Stimulated activated naive B cell treated with anti-CD40 and anti-IgM and Interleukin-4, amounts not matched to agents 10 μg/mL and 1 μg/mL and 100 μg/mL, for 72 hours (primary cell): ENCODE measurements at places on chromosomes 3 and 15.

- peak; percentile 42 for DNase-seq
These were observed 1.5 kb downstream of the ARHGEF3 start for GRCh38 chr3:56800130-56800831.

GRCh38 chr3:4416427-4416945 lies 50.6 kb downstream of the SUMF1 start:
- DNase-seq = no peak

DNA sequence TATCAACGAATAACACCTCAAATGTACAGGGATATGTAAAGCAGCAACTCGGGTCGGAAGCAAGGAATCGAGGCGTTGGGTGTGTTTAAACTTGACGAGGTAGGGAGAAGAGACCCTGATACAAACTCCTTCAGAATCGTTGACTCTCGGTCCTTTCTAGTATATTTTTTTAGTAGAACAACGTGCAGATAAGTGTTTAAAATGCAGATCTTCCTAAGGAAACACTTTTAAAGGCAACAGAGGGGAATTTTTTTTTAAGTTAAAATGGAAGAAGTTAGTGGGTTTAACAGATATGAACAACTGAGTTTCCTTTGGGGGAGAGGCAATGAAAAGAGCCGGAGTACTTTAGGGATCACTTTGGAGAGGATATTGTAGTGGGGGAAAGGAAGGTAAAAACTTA lies 1.1 kb upstream of the KPNA4 start:
- no peak for DNase-seq

DNA sequence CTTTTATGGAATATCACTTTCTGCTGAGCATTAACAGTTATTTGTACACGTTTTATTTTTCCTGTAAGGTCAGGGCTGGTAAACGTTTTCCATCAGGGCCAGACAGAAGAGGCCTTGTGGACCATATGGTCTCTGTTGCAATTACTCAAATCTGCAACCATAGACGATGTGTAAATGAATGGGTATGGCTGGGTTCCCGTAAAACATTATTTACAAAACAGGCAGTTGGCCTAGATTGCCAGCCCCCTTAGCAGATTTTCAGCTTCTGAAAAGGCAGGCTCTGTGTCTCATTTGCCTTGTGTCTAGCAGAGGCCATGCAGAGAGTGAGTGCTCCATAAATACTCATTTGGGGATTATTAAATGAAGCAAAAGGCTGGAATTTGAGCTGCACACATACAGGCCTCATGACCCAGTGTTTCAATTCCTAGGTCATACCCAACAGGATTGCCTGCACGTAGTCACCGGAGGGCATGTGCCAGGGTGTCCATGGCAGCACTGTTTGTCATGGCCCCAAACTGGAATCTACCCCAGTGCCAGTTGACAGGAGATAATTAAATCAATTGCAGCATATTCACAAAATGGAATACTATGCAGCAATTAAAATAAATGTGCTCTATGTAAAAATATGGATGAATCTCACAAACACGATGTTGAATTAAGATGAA lies 51.3 kb downstream of the GPD1L start:
- DNase-seq = no peak

GRCh38 chr3:150184426-150185071 lies 213.9 kb upstream of the PFN2 start:
- no peak for DNase-seq

- DNase-seq = no peak
These were observed 59.6 kb upstream of the FRMD4B start for GRCh38 chr3:69445498-69445897.

- DNase-seq = no peak
These were observed 162.8 kb upstream of the RARB start for GRCh38 chr3:25265284-25265683.

DNA sequence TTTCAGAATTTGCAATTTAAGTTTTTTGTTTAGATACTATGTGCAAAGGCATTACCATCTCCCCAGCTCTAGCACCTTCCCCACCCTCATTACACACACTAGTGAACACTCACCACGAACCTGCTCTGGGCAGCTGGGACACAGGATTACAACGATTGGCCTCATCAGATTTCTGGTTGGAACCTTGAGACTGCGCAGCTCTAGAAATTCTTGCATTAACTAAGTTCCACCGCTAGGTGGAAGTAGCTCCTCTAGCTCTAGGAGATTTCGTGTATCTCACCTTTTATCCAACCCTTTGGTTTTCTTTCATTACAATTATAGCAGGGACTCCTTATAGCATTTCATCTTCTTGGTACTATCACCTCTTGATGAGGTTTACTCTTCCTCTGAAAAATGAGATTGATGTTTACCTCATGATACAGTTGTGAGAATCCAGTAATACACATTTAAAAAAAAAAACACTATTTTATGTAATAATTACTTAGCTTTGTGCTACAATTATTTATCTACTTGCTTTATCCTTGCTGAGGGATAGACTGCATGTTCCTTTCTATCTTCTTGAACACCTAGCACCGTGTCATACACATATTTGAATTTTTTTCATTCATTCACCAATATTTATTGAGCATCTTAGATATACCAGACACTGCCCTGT lies 28.7 kb upstream of the PLOD2 start:
- no peak for DNase-seq
